ENCODE measurements at places on chromosomes 7 and 10.
A peak's percentile ranks its signal among the peaks of the same experiment; 100 is the strongest.

- DNase-seq = no peak
Measured at GRCh38 chr10:96672481-96673175, 47.7 kb downstream of the PIK3AP1 start.

- DNase-seq = no peak
Measured at GRCh38 chr10:14815681-14816080, 22.2 kb downstream of the CDNF start.

- DNase-seq = no peak
Measured at GRCh38 chr10:70970830-70971229, 82.5 kb upstream of the PCBD1 start.

- no peak for DNase-seq
Measured at GRCh38 chr10:75513292-75513885, 82.0 kb downstream of the LRMDA start.

DNA sequence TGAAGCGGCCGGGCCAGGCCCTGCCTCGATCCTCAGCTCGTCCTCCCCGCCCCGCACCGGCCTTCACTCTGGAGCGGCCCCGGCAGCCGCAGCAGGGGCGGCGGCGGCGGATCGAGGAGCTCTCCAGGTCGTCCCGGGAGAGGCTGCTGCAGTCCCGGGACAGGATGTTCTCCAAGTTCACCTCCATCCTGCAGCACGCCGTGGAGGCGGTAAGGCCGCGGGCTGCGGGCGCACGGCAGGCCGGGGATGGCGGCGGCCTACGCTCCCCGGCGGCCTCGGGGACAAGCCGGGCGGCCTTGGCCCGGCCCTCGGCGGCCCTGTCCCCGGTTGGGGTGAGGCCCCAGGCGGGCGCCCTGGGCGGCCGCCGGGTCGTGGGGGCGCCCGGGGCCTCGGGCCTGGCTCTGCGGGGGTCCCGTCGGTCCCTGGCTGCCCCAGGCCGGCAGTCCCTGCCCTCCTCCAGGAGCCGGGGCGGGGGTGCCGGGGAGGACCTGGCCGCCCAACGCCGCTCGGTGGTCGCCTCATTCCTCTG lies 399 bp downstream of the FHIP2A start:
- DNase-seq = no peak

DNA sequence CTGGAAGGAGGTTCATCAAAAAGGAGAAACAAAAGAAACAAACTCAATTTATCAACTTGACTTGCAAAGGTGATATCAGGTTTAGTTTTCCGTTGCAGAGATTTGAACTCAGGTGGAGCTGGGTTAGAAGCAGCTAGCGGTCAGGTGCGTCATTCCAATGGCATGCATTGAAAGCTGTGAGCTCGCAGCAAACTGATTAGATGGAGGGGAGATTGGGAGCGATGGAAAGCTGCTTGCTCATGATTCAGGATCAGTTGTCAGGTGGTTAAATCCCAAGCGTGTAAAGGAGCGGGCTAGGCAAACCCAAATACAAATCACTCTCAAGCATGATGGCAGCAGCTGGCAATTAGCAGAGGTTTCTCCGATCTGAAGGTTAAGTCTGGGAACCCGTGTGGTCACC lies 49.3 kb upstream of the AFAP1L2 start:
- no peak for DNase-seq

- DNase-seq = no peak
Measured at GRCh38 chr10:46001187-46001756, 29.0 kb downstream of the TIMM23 start.

DNA sequence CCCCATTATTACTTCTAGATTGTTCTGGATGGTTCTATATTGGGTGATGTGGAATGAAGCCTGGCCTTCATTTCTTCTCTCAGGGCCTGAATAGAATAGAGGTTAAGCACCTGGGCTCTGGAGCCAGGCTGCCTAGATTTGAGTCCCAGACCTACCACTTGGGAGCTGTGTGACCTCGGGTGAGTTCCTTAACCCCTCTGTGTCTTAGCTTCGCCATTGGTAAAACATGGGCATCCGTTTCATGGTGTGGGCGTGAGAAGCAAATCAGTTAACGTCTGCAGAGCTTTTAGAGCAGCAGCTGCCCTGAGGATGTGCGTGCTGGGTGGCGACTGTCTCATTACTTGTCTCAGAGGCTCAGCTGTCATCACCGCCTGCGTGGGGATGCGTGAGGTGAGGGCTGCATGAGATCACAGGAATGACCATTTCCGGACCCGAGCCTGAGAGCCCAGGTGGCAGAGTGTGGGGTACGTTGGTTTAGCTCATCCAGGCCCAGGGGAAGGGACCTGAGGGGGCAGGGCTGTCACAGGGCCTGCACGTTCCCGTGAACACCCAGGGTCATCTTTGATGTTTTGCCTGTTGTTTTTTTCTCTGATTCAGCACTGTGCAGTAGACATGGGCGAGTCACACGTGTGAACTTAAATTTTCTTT lies 9.7 kb downstream of the AGAP3 start:
- DNase-seq = peak; percentile 35

DNA sequence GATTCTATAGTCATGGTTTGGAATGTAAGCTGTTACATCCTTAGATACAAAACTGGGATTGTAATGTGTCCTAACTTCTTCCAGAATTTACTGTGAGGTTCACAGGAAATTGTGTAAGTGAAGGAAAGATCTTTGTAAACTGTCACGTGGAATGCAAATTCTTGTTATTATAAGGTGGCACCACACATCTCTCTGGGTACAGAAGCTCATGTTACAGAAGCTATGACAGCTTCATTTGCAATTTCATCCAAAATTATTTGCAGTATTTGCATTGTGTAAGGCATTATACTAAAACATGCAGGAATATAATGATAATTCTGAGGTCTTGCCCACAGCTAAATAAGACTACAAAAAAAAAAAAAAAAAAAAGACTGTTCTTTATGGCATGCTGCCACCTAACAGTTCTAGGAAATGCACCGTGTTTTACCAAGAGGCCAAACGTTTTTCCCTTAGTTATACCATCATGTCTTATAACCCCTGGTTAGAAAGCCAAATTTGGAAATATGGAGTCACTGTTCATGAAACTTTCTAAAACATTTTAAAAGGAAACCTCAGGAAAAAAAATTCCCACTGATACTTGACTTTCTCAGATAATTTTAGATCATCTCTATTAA lies 17.6 kb downstream of the MINDY3 start:
- DNase-seq = no peak

DNA sequence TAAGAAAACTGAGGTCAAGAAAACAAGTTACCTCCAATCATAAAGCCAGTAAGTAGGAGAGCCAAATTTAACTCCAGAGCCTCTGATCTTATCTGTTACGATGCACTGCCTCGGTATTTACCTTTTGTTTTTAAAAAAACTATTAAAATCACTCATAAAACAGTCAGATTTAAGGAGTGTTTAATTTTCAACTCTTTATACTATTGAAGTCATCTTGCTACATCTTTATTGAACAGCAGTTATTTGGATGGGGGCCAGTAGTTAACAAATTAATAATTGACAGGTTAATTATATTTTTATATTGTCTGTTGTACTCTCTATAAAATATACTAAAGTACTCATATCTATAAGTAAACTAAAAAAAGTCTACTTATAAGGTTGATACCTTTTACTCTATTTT lies 24.6 kb downstream of the ADIRF start:
- no peak for DNase-seq

GRCh38 chr10:33112831-33113455 lies 154.9 kb upstream of the ITGB1 start:
- no peak for DNase-seq

- no peak for DNase-seq
Measured at GRCh38 chr7:6227294-6227846, 45.1 kb downstream of the CYTH3 start.

- DNase-seq = no peak
Measured at GRCh38 chr7:128794020-128794419, 2.3 kb downstream of the CCDC136 start.

- no peak for DNase-seq
Measured at GRCh38 chr10:79446758-79447084, 1.3 kb upstream of the ZCCHC24 start.

DNA sequence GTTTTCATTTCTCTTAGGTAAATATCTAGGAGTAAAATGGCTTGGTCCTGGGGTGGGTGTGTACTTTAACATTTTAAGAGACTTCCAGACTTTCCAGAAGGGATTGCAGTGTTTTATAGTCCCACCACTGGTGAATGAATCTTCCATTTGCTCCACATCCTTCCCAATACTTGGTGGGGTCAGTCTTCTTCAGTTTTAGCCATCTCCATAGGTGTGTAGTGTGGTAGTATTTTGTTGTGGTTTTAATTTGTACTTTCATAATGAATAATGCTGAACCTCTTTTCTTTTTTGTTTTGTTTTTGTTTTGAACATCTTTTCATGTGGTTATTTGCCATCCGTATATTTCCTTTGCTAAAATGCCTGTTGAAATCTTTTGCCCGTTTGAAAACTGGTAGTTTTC lies 86.4 kb downstream of the ANKRD61 start:
- DNase-seq = no peak

DNA sequence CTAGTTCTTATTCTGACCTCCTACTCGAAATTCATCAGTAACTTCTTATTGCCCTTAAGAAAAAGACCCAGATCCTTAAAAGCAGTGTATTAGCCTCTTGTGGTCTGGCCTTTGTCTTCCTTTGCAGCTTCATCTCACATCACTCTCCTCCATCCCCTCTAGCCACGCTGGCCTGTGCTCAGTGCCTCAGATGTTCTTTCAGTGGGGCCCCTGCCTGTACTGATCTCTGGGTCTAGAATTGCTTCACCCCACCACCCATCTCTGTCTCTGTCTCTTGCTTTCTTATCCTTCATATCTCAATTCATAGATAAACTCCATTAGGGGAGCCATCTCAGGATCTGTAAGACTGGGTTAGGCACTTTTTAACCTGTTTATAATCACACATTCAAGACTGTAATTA lies 1178.5 kb upstream of the C7orf33 start:
- DNase-seq = no peak

DNA sequence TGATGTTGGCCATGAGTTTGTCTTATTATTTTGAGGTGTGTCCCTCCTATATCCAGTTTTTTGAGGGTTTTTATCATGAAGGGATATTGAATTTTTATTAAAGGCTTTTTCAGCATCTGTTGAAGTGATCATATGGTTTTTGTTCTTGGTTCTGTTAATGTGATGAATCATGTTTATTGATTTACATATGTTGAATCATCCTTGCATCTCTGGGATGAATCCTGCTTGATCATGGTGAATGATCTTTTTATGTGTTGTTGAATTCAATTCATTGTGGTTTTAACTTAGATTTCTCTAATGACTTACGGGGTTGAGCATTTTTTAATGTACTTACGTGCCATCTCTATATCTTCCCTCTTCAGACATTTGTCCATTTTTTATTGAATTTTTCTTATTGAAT lies 22.9 kb downstream of the DLD start:
- DNase-seq = no peak

- DNase-seq = no peak
Measured at GRCh38 chr7:94633014-94633341, 23.0 kb downstream of the SGCE start.

- DNase-seq = no peak
Measured at GRCh38 chr10:72316386-72316700, 38.4 kb downstream of the DNAJB12 start.

DNA sequence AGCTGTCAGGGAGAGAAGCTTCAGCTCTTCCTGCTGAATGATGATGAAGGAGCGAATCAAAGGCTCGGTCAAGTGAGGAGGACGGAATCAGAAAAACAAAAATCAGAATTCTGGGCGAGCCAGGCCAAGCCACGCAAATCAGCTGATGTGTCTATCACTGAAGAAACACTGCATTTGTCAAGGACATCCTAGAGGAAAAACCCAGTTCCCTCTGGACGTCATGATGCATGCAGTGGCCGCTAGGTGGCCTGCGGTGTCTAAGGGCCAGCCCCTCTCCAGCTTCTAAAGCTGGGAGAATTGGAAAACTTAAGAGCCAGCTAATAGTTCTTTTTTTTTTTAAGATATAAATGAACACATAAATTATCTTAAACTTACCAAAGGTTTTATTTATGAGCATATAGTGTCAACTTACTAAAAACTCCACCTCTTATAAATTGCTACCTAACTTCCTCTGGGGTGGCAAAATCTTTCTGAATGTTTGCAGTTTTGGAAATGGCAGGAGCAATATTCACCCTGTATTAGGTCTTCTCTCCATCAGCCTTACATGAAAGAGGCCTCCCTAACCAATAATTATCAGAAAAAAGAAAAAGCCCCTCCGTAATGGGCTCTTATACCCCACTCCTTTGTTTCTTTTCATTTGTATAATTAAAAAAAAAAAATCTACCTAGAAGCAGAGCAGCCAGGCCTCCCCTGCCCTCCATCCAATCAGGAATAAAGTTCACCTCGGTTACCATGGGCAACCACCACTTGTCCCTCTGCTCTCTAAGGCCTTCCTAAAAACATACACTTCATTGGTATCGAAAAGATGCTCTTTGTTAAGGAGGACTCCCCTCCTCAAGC lies 186.8 kb downstream of the USP6NL start:
- no peak for DNase-seq

- no peak for DNase-seq
Measured at GRCh38 chr7:68613405-68613804, 984.9 kb upstream of the AUTS2 start.

DNA sequence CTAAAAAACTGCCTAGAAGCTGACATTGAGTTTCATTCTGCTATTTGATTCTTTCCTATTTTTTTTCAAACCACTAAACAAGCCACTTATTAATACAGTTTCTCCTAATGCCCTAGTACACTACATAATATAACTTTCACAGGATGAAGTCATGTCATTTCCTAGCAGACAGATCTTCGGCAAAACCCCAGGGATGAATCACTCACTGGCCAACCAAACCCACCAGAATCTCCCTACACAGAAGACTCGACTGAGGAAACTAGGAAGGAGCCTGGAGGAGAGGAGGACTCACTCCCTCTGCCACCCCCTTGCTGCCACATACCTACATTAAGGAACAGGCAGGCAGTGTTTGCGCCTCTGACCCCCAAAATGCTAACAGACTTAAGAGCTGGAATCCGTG lies 33.4 kb downstream of the XPNPEP1 start:
- no peak for DNase-seq

DNA sequence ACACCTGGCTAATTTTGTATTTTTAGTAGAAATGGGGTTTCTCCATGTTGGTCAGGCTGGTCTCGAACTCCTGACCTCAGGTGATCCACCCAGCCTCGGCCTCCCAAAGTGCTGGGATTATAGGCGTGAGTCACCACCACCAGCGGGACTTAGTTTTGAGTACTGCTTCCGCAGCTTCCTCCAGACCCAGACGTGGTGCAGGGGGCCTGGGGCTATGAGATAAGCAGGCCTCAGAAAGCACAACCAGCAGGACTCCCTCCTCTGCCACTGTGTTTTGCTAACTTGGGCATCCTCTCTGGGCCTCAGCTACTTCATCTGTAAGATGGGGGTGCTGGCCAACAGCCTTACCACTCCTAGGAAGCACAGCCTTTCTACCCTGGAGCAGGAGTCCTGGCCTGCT lies 37.8 kb downstream of the GOLGA7B start:
- no peak for DNase-seq

- no peak for DNase-seq
Measured at GRCh38 chr10:6220418-6221191, 17.9 kb downstream of the PFKFB3 start.

DNA sequence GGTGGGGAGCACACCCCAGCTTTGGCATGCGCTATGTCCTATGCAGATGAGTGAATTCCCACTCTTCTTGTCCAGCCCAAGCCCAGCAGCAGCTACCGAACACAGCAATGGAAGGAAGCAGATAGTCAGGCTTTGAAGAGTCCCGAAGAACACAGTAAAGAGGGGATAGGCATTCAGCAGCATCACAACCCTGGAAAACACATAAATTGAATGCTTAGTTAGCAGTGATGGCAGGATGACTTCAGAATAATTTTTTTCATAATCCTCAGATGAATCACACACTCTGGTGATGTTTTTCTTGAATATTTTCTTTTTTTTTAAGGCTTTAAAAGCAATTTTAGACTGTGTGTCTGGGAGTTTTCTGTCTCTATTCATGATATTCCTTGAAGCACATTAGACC lies 95.8 kb downstream of the CFAP58 start:
- DNase-seq = no peak

- DNase-seq = no peak
Measured at GRCh38 chr10:111266165-111266564, 189.3 kb downstream of the ADRA2A start.

Data from T follicular helper cell (primary cell).